ENCODE measurements at places on chromosomes 4 and X.

- DNase-seq: no peak
Observed at GRCh38 chr4:112288455-112288854, 2.8 kb upstream of the TIFA start.

DNA sequence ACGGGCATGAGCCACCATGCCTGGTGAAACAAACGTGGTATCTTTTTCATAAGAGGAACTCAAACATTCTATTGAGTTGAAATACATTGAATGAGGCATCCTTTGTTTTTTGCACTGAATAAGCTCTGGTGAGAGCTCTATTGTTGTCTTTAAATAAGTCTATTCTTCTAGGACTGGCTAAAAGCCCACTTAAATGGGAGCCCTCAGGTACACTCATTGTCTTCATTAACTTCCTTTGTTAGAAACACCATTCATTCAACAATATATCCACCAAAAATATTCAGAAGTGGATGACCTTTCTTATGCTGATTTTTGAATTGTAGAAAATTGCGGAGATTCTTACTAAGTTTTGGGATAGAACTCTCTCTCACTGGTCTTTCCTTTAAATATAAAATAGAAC is 568.0 kb downstream of the IL1RAPL1 start:
- DNase-seq: no peak

- DNase-seq: no peak
Observed at GRCh38 chrX:43939187-43939926, 33.8 kb downstream of the NDP start.

DNA sequence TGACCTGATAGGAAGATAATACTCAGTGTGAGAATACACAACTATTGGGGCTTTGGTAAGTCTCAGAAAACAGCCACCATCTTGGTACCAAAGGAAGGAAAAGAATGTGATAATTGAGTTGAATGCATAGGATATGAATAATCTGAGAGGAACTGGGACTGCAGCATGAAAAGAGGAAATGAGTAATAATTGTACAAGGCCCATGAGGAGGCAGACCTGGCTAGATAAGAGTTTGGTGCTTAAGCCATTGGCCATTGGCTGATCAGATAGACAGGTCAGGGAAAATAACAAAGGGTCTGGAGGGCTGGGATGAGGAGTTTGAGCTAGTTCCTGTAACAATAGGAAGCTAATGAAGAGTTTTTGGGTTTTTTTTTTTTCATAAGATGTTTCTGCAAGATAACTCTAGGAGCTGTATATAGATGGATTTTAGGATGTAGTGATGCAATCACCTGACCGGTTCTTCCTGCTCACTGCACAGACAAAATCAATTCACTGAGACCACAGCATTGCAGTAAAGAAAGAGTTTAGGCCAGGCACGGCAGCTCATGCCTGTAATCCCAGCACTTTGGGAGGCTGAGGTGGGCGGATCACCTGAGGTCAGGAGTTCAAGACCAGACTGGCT is 5.3 kb upstream of the TRMT2B start:
- no peak for DNase-seq

GRCh38 chr4:24236532-24236931 is 346.7 kb upstream of the PPARGC1A start:
- DNase-seq: no peak

GRCh38 chrX:153554519-153555167 is 37.2 kb downstream of the ATP2B3 start:
- no peak for DNase-seq

DNA sequence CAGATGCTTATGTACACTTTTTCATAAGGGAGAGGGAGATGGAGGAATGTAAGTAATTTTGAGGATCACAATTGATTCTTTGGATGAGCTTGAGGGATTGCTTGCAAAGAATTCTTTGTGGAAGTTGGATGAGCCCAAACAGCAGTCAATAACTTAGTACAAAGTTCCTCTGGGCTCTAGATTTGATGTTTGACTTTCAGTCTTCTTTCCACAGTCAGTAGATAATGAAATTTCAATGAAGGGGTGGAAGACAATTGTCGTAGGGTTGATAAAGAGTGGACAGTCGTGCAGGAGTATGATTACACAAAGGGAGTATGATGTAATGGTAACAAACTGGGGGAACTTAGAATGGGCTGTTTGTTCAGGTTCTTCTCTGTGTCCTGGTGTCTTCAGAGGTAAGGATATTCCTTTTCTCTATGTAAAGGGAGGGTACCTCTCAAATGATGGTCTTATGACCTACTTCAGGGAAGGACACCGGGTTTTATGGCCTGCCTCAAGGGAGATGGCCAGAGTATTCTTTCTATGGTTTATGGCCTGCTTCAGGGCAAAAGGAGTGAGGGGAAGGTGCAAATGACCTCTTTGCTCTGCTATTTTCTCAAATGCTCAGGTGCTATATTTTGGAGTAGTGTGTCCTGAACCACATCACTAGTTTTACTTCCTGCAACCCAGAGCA is 1.7 kb upstream of the ABRAXAS1 start:
- DNase-seq: no peak

GRCh38 chrX:70252491-70252890 is 7.5 kb downstream of the P2RY4 start:
- no peak for DNase-seq

DNA sequence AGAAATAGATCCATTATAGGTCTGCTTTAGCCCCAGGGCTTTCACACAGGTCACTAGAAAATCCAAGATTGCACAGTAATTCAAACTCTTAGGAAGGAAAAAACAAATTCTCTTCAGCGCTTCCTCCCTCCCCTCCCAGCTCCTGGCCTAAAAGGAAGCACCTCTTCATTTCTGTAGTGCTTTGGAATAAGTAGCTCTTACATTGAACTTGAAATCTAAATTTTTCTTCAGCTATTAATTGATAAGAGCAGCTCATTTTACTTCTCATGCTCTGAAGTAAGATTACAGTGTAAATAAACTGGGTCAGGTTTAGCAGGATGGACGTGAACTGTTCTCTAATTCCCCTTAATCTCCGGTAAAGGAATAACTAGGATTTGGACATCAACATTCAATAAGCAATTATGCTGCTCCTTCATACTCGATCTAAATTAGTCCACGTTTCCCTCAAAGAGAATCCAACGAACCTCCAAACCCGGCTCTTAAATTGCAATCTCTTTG is 10.9 kb upstream of the SEL1L3 start:
- DNase-seq: no peak

DNA sequence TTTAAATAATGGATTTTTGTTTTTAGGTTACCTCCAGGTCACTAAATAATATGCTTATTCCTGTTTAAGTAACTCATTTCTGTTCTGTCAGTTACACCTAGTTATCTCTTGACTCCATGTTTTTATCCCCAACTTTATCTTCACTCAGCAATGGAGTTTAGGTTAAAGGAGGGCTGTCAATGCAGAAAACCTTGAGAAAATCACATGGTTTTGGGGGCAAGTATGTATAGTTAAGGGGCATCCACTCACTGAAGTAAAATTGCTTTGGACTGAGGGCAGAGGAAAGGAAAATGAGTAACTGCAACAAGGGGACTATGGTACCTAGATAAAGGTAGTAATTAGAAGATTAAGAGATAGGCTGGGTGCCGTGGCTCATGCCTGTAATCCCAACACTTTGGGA is 87.1 kb downstream of the UBE2K start:
- no peak for DNase-seq

DNA sequence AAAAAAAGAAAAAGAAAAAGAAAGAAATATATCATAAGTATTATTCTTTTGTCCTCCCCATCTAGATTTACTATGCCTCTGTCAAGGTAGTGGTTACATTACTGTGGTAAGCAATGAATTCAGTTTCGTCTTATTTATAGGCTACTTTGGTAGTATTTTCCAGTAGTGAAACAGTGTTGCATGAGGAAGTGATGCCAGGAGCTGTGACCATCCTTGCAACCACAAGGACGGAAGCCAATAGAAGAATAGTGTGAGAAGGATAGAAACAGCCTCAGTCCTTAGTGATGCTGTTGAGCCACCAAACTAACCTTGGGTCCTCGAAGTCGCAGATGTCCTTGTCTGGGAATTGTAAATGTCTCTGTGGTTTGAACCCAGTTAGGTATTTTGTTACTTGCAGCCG is 328.5 kb downstream of the PPP3CA start:
- DNase-seq: no peak

GRCh38 chr4:163331629-163332376 is 593 bp downstream of the NPY1R start:
- DNase-seq: no peak

- no peak for DNase-seq
Observed at GRCh38 chrX:146615628-146616348, 193.8 kb upstream of the CXorf51B start.

- DNase-seq: no peak
Observed at GRCh38 chrX:132214518-132214917, 4.7 kb downstream of the RAP2C start.

DNA sequence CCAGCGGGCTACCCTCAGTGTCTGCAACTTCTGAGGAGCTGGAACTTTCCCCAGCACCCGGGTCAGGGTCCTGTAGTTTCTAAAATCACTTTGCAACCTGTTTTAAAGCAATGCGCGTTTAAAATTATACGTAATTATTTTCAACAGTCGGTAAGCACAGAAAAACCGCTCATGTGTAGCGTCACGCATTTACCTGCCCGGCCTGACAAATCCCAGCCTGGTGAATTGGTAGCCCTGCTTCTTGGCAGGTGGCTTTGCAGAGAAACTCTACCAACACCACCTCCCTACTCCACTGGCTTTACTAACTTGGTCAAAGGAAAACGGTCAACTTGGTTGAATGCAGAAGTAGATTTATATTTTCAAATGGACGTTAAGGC is 640 bp downstream of the BANK1 start:
- no peak for DNase-seq

DNA sequence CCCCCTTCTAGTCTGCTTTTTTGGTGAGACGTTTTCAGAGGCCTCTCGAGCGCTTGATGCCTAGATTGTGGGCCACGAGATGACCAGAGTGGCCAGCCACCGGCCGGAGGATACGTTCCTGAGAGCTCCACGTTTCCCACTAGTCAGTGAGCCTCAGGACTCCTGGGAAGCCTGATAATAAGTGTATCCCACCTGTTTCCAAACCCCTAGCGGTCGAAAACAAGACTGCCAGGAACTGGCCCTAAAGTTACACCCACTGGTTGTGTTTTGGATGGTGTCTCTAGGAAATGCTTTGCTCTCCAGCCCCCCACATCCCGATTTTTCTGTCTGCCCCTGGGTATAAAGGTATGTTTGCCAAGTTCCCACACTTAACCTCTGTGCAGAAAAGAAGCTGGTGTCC is 4.6 kb upstream of the RS1 start:
- no peak for DNase-seq

GRCh38 chr4:7804756-7805385 is 134.8 kb downstream of the AFAP1 start:
- DNase-seq: no peak

DNA sequence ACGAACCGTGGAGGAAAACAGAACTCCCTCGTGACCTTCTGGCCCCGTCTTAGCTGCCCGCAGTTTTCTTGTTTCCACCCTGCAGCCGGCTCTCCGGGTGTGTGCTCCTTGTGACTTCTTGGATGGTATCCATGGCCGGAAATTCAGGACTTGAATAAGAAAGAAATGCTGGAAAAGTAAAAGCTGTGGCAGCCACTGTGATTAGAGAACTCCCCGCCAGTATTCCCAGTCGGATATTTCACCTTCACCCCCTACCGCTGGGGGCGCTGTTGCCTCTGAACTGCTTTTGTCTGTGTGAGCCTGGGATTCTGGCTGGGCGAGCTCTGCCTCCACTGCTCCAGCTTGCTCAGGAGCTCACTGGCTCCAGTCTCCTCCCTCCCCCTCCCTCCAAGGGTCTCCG is 41.5 kb upstream of the CYP4V2 start:
- no peak for DNase-seq

- DNase-seq: no peak
Observed at GRCh38 chr4:147658501-147658900, 25.5 kb downstream of the PRMT9 start.

GRCh38 chr4:51923343-51923742 is 80.4 kb downstream of the DCUN1D4 start:
- DNase-seq: no peak

GRCh38 chr4:22692736-22693135 is at the start of gene GBA3:
Gene GBA3 (plus strand): TSS chr4:22692937.
- DNase-seq: no peak

DNA sequence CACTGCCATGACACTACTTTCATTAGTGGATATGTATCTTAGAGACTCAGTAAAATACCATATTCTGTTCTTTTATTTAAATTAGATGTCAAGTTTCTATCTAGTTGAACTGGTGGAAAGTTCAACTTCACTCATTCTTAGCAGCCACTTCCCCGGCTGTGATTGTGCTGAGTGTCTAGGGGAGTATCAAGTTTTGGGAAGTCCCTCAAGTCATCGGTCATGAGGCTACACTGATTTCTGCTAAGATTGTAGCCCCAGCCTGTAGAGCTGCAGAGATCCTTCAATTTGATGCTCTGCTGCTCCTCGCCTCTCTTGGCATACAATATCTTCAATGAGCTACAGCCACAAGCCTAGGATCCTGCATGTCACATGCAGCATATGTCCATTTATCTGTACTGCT is 53.9 kb downstream of the DMP1 start:
- DNase-seq: no peak

- DNase-seq: no peak
Observed at GRCh38 chr4:60266505-60266904, 933.6 kb upstream of the ADGRL3 start.

- DNase-seq: no peak
Observed at GRCh38 chr4:4594285-4594920, 52.6 kb upstream of the STX18 start.

DNA sequence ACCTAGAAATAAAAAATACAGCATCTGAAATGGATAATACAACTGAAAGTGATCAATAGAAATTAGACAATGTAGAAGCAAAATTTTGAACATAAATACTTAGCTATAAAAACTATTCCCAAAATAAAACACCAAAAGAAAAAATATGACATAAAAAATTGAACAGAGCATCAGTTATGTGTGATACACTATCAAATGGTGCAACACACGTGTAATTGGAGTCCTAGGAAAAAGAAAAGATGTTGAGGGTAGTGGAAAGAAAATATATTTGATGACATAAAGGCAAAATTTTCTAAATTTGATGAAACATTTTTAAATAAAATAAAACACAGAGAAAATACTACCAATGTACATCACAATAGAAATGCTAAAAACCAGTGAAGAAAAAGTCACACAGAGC is 63.1 kb downstream of the NPY2R start:
- DNase-seq: no peak

GRCh38 chrX:119251386-119251785 is 15.3 kb downstream of the PGRMC1 start:
- DNase-seq: no peak

GRCh38 chr4:13263967-13264525 is 220.1 kb downstream of the RAB28 start:
- DNase-seq: no peak

GRCh38 chr4:110640576-110640975 is 17.7 kb upstream of the PITX2 start:
- no peak for DNase-seq

- no peak for DNase-seq
Observed at GRCh38 chrX:69387567-69388487, 116.3 kb upstream of the NALF2 start.

Data from stimulated activated CD8-positive, alpha-beta memory T cell treated with anti-CD3 and anti-CD28 coated beads, Interleukin-4, amount 100 ng/mL, for 1 hour (primary cell).